ENCODE measurements at places on chromosomes 6 and 20.

GRCh38 chr6:50780382-50780781 is 38.3 kb upstream of the TFAP2B start:
- H3K36me3 ChIP-seq, result no peaks in the 10 kb centered on the region
- DNase-seq, result no peak
- H3K4me1 ChIP-seq, result no peaks in the 10 kb centered on the region
- no peaks in the 10 kb centered on the region for H3K27me3 ChIP-seq
- no peak overlapping the region for H3K4me3 ChIP-seq

DNA sequence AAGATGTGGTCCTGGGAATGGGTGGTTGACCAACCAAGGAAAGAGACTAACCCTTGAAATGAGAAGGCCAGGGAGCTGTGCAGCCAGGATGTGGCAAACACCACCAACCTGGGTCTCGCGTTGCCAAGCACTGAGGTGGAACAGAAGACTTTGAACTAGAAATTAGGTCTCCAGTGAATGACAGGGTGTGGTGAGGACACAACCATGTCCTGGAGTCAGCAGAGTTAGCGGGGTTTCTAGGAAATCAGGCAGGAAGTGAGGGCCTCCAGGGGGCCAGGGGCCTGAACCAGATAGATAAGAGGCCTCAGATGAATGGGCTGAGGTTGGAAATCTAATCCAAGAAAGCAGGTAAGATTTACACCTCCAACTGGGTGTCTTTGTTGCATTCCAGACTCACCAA is 353.3 kb upstream of the ARID1B start:
- peak; percentile 30 for DNase-seq
- H3K27ac ChIP-seq, result peak overlapping the region; percentile 63
- H3K27me3 ChIP-seq, result no peaks in the 10 kb centered on the region
- H3K4me3 ChIP-seq, result no peak overlapping the region
- peaks cover 31% of the 10 kb centered on the region for H3K4me1 ChIP-seq

GRCh38 chr6:134131530-134132139 is 79.2 kb upstream of the SLC2A12 start:
- no peaks in the 10 kb centered on the region for H3K27me3 ChIP-seq
- no peaks in the 10 kb centered on the region for H3K4me1 ChIP-seq
- H3K27ac ChIP-seq, result no peak overlapping the region
- no peaks in the 10 kb centered on the region for H3K36me3 ChIP-seq

DNA sequence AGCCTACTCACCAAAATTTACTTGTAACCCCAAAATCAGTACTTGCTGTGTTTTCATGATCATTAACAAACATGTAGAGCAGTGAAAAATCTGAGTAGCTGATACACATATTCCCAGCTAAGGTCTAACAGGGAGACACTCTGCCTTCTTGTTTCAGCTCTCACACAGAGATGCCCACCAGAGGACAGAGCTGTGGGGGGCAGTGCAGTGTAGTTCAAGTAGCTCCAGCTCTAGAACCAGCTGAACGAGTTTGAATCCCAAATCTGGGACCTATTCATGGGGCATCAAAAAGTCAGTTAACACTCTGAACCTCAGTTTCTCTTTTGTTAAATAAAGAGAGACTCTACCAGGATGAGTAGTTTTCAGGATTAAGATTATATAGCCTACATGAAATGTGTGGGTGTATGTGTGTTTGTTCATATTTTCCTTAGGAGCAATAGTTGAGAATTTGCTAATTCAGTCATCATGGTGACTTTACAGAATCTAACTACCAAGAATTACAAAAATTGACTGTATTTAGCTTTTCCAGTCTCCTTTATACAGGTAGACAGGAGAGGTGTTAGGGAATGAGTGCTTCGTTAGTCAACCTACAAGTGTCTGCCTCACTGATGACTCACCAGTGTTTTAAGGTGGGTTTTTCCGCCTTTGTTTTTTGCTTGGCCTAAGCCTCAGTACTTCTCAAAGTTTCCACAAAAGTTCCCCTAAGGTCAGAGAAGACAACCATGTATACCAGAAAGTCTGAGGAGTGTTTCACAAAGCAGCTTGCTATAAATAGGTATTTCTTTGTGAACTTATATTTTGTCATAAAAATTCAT is 164.0 kb upstream of the RUNX2 start:
- H3K4me3 ChIP-seq, result peak overlapping the region; percentile 62
- H3K4me1 ChIP-seq, result peaks cover 71% of the 10 kb centered on the region
- DNase-seq, result peak; percentile 30
- peaks cover 31% of the 10 kb centered on the region for H3K36me3 ChIP-seq

DNA sequence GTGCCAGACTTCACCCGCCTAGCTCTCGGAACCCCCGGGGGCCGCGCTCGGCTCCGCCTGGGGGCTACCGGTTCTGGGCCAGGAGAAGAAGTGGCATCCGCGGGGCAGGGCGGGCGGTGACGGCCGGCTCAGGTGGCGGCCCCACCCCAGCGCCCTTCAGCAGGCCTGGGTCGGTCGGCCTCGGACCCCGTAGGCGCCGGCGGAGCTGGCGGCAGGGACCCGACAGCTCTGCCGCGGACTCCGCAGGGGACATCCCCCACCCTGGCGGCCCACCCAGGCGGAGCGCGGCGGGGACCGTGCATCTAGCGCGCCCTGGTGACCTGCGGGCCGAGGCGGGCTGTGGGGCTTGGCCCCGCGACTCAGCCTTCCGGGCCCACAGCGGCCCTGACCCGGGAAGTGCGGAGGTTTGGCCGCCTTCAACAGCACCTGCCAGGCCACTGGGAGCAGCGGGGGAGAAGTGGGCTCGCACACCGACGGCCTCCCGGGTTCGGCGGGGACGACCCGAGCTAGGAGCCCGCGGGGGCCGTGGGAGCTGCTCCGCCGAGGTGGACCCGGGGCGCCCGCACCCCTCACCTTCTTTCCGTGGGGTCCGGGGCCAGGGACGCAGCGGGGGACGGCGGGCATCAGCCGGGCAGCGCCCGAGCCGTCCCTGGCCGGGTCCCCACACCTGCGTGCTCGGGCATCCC is 87.1 kb downstream of the TMEM242 start:
- DNase-seq, result peak; percentile 25
- H3K27me3 ChIP-seq, result peaks cover 61% of the 10 kb centered on the region
- no peaks in the 10 kb centered on the region for H3K36me3 ChIP-seq
- peak overlapping the region; percentile 84 for H3K4me3 ChIP-seq
- no peak overlapping the region for H3K27ac ChIP-seq

- no peak overlapping the region for H3K4me3 ChIP-seq
- no peak overlapping the region for H3K27ac ChIP-seq
- H3K27me3 ChIP-seq, result peaks cover under 1% of the 10 kb centered on the region
- H3K36me3 ChIP-seq, result no peaks in the 10 kb centered on the region
Measured at GRCh38 chr20:41344477-41344876, 3.9 kb downstream of the LPIN3 start.

DNA sequence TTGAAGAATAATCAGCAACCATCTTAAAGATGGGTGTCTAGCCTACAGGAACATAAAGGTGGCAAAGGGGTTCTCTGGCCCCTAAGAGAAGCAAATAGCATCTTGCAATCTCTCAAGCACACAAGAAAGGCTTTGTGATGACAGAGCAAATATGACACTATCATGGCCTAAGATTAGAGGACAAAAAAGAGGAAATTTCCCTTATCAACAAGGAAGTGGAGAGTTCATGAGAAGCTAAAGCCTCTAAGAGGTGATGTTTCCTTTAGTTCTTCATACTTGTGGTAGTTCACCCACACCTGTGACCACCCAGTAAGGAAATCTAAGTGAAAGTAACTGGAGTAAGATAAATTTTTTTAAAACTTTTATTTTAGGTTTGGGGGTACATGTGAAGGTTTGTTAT is 88.4 kb downstream of the OLIG3 start:
- no peak overlapping the region for H3K4me3 ChIP-seq
- H3K36me3 ChIP-seq, result no peaks in the 10 kb centered on the region
- peaks cover 3% of the 10 kb centered on the region for H3K27me3 ChIP-seq
- H3K4me1 ChIP-seq, result peaks cover 7% of the 10 kb centered on the region

GRCh38 chr6:52389626-52390360 is 27.8 kb downstream of the PAQR8 start:
- peaks cover 81% of the 10 kb centered on the region for H3K4me1 ChIP-seq
- no peaks in the 10 kb centered on the region for H3K27me3 ChIP-seq
- DNase-seq, result peak; percentile 51
- peaks cover 7% of the 10 kb centered on the region for H3K36me3 ChIP-seq

DNA sequence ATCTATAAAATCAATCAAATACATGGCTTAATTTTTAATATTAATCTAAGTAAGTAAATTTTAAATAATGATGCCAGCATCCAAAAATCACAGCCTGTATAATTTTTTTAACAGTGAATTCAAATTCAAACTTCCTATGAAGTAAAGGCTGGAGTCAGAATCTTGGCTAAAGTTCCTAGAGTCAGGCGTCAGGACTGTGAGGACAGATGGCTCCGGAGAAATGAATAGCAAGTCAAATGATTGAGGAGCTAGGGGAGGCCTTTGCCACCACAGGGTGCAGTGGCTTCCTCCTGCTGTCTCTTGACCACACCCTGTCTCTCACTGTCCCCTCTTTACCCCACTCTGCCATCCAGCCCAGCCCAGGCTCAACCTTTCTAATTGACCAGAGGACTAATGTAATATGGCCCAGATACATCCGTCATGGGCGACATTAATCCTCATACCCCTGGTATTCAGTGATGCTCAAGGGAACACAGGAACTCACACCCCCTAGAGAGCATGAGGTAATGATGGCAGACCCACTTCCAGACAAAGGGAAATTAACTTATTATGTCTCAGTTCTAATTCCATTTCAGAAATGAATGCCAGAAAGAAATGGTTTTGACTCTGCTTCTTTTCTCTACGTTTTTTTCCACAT is 53.4 kb downstream of the OPRM1 start:
- no peak overlapping the region for H3K4me3 ChIP-seq
- no peaks in the 10 kb centered on the region for H3K27me3 ChIP-seq
- H3K36me3 ChIP-seq, result no peaks in the 10 kb centered on the region
- no peak for DNase-seq
- H3K27ac ChIP-seq, result no peak overlapping the region
- H3K4me1 ChIP-seq, result no peaks in the 10 kb centered on the region

GRCh38 chr6:145132709-145133108 is 602.6 kb downstream of the EPM2A start:
- H3K4me3 ChIP-seq, result no peak overlapping the region
- no peaks in the 10 kb centered on the region for H3K36me3 ChIP-seq
- peaks cover 4% of the 10 kb centered on the region for H3K27me3 ChIP-seq
- no peak overlapping the region for H3K27ac ChIP-seq

DNA sequence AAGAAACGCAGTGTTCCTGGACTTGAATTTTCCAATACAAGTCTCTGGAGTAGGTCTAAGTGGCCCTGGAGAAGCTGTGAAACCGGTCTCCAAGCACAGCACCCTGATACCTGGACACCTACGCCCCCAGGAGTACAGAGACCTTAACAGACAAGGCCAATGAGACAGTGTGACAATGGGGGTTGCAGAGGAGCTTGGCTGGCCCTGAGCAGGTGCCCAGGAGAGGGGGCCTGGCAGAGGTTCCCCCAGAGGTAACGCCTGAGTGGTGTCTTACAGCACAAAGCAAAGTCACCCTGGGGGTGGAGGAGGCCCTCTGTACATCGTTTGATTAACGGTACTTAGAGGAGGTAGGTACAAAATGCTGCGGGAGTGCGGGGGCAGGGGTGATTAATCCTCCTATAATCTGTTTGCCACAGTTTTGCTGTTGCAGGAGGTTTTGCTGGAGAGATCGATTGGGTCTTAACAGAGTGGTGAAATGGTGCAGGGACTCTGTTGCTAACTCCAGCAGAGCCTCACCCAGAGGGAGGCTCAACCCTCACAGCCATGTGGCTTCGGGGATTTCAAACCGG is 37.3 kb upstream of the APCDD1L start:
- no peaks in the 10 kb centered on the region for H3K4me1 ChIP-seq
- H3K4me3 ChIP-seq, result no peak overlapping the region
- H3K36me3 ChIP-seq, result no peaks in the 10 kb centered on the region
- H3K27me3 ChIP-seq, result peaks cover 9% of the 10 kb centered on the region
- no peak overlapping the region for H3K27ac ChIP-seq

- no peak overlapping the region for H3K27ac ChIP-seq
- H3K27me3 ChIP-seq, result no peaks in the 10 kb centered on the region
- H3K4me3 ChIP-seq, result no peak overlapping the region
- DNase-seq, result no peak
- H3K36me3 ChIP-seq, result peaks cover 48% of the 10 kb centered on the region
Measured at GRCh38 chr20:56368351-56369134, 9.8 kb downstream of the FAM210B start.

DNA sequence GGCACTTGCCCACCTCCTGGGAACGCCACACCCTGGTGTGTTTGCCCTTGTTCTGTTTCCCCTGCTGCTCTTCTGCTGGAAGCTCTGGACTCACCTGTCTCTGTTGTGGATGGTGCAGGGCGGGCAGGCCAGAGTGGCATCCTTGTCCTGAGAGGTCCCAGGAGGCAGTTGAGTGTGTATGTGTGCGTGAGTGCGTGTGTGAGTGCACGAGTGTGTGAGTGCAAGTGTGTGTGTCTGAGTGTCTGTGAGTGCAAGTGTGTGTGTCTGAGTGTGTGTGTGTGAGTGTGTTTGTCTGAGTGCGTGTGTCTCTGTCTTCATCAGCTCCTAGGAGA is 12.2 kb downstream of the IGF2R start:
- DNase-seq, result no peak
- peak overlapping the region; percentile 99 for H3K27ac ChIP-seq
- H3K4me3 ChIP-seq, result peak overlapping the region; percentile 91
- peaks cover 34% of the 10 kb centered on the region for H3K36me3 ChIP-seq
- H3K27me3 ChIP-seq, result no peaks in the 10 kb centered on the region
- H3K4me1 ChIP-seq, result peaks cover 99% of the 10 kb centered on the region

- no peak overlapping the region for H3K27ac ChIP-seq
- H3K36me3 ChIP-seq, result no peaks in the 10 kb centered on the region
- no peak overlapping the region for H3K4me3 ChIP-seq
- no peaks in the 10 kb centered on the region for H3K4me1 ChIP-seq
Measured at GRCh38 chr6:153563001-153563400, 431.9 kb upstream of the RGS17 start.

DNA sequence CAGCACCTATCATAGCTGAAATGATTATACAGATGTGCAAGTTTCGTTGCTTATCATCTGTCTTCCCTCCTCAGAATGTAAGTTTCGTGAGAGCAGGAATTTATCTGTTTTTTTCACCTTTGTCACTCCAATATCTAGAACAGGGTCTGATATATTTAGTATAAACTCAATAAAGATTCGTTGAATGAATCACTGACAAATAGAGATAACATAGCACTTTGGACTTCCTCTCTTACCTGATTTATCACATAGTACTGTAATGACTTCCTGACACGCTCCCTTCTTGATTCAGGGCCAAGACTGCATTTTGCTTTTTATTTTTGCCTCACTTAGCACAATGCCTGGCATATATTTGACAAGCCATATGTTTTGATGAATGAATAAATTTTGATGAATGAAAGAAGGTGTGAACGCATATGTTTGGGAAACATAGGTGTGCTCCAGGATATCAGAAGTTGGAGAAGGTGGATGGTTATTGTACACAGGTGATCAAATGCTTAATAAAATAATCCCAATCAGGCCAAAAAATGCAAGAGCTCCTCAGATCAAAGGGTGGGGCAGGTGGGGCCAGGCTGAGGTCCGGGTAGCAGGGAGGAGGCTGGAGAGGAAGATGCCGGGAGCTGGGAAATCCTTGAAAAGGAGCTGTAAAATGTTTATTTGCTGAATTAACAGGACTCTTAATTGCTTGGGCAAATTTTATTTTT is 33.0 kb downstream of the PIM1 start:
- no peak overlapping the region for H3K4me3 ChIP-seq
- peaks cover 60% of the 10 kb centered on the region for H3K4me1 ChIP-seq
- peak overlapping the region; percentile 44 for H3K27ac ChIP-seq
- no peaks in the 10 kb centered on the region for H3K36me3 ChIP-seq
- H3K27me3 ChIP-seq, result no peaks in the 10 kb centered on the region
- DNase-seq, result no peak

- H3K27ac ChIP-seq, result peak overlapping the region; percentile 40
- DNase-seq, result no peak
- H3K36me3 ChIP-seq, result no peaks in the 10 kb centered on the region
- no peaks in the 10 kb centered on the region for H3K27me3 ChIP-seq
- H3K4me1 ChIP-seq, result peaks cover 33% of the 10 kb centered on the region
- H3K4me3 ChIP-seq, result no peak overlapping the region
Measured at GRCh38 chr20:43727980-43728590, 1.3 kb upstream of the GTSF1L start.

Measured in activated naive CD8-positive, alpha-beta T cell treated with anti-CD3 and anti-CD28 coated beads, Interleukin-2, amount 50 U/mL, for 24 hours (primary cell).